ENCODE measurements at places on chromosomes 5 and 9.

DNA sequence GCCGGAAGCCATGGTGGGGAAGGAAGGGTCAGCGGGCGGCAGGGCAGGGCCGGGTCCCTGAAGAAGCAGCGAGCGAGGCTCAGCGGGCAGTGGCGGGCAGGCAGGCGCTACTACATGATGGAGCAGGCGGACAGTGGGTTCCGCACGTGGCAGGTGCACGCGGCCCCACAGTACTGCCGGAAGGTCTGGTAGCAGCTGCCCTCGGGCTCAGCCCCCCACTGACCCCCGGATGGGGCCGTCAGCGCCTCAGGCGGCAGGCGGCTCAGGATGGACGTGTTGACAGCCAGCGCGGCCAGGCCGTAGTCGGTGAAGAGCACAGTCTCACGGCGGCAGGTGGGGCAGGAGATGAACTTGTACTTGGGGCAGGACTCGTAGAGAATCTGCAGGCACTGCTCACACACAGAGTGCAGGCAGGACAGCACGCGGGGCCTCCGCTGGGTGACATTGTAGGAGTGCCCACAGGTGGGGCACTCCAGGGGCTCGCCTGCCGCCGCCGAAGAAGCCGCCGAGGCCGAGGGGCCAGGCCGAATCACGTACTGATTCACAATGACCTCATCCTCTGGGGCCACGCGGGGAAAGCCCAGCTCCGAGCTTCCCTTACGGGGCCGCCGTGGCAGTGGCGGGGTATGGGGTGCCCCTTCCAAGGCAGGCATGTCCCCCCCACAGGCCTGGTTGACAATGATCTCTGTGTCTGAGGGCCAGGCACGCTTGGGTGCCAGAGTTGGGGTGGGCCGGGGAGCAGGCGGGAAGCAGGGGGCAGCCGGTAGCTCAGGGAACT, 1.5 kb downstream of the RNF208 start:
- DNase-seq = no peak

DNA sequence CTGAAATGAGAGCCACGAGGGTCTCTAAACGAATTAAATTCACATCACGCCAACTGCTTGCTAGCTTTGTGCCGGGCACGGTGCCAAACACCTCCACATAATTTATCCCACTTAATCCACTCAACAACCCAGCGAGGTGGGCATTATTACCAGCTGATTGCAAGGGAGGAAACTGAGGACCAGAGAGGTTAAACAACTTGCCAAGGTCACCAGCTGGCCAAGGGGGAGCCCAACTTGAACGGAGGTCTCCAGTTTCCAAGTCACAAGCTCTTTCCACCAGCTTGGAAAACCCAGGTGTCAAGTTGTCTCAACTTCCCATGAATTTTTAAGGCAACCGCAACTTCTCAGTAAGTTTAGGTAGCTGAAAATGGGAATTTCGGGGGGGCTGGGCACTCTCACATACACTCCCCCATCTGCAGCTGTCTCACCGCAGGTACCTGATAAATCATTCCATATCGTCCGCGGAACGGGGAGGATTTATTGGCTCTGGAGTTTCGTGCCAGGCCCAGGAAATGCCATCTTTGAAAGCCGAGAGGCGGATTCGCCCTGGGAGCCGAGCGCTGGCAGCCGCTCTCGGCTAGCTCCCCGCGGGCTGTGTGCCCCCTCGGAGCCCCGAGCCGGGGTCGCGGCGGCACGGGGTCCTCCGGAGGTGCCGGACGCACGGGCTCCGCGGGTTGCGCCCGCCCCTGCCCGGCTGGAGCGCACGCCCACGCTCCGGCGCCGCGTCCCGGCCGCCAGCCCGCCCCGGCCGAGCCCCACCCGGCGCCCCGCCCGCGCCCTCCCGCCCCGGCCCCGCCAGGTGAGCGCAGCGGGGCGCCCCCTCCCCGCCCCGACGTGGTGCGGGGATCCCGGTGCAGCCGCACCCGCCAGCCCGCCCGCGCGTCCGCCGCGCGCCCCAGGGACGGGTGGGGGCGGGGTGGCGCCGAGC, 617 bp downstream of the PTPN3 start:
- no peak for DNase-seq

GRCh38 chr5:142671801-142672200, 14.1 kb downstream of the FGF1 start:
- DNase-seq = no peak

DNA sequence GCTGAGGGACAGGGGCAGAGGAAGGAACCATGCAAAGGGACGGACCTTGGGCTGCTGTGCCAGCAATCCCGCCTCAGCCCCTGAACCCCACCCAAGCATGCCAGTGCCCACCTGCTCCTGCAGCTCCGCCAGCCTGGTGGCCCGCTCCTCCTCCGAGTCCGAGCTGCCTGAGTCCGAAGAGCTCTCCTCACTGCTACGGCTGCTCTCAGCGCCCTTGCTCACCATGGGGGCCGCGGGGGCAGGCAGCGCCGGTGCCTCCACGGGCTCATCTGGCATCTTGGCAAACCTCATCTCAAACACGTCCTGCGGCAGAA, 16.3 kb downstream of the BRD3OS start:
- DNase-seq = no peak

DNA sequence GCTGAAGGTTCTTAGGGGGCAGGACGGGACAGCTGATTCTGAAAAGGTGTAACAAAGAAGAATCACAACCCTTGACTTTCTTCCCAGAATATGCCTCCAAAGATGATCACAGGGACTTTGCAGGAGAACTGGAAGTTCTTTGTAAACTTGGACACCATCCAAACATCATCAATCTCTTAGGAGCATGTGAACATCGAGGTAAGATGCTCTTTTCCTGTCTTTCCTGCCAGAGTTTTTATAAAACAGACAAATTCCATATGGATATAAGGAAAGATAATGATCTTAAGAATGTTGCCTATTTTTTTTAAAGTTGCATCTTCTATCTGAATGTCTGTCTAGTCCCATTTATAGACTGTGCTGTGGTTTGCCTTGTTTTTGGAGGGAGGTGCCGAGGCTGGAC, 87.9 kb downstream of the EQTN start:
- DNase-seq = no peak

DNA sequence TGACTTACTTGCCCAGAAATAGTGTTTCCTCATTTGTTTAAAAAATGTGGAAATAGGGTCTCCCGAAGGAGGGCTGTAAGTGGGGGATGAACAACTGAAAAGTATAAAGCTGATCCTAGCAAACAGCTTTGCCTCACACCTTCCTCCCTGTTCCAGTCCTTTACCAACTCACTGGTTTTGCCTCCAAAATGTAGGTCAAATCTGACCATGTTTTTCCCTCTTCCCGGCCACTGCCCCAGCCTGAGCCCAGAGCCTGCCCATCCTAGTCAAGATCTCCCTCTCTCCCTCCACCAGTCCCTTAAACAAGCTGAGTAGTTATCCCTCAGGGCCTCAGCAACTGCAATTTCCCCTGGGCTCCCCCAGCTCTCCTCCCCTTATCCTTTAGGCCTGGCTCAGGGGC, 82.4 kb upstream of the FBXW11 start:
- DNase-seq = no peak

Measured in esophagus squamous epithelium (tissue), 5 donors.